Karpas-422 (cell line): ENCODE measurements at places on chromosomes 12 and 14. TPM values are rescaled to one million over a fixed set of nuclear protein-coding genes. Genes with fewer than 3 reads are reported as not detected.

GPR84 gene
- total RNA-seq = 0.29 TPM in 1 of 2 replicates, not detected in the other

DNA sequence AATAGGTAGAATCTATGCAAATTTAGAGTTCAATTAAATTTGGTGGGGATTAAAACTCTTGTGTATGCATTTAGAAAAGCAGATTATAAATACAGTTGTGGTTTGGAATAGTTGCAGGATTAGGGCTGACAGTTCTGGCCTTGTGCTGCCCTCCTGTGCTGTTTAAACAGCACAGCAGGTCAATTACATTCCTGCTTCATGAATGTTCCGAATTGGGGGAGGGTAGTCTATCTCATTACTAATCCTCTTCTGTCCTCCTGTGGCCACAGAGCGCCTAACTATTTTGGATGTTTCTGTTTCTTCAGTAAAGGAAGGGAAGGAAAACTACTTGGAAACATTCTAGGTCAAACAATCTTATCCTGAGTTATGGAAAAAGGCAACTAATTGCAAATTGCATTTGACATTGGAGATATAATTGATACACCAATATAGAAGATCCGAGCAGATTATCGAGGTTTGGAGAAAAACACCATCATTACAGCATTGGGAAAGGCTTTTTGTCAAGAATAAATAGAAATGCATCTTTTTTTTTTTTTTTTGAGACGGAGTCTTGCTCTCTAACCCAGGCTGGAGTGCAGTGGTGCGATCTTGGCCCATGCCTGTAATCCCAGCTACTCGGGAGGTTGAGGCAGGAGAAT, 8.7 kb upstream of the GPR19 start:
- no peaks in the 10 kb centered on the region for H3K27me3 ChIP-seq
- no peaks in the 10 kb centered on the region for H3K36me3 ChIP-seq
- DNase-seq = peak; percentile 80
- no peaks in the 10 kb centered on the region for H3K4me1 ChIP-seq
- H3K4me3 ChIP-seq = no peak overlapping the region
- H3K27ac ChIP-seq = no peak overlapping the region

GRCh38 chr14:101458741-101459550, 102.3 kb upstream of the DIO3 start:
- H3K4me1 ChIP-seq = no peaks in the 10 kb centered on the region
- no peaks in the 10 kb centered on the region for H3K36me3 ChIP-seq

GRCh38 chr14:55638665-55639064, 58.7 kb downstream of the KTN1 start:
- no peak overlapping the region for H3K27ac ChIP-seq
- no peaks in the 10 kb centered on the region for H3K27me3 ChIP-seq
- DNase-seq = no peak
- no peak overlapping the region for H3K4me3 ChIP-seq

DNA sequence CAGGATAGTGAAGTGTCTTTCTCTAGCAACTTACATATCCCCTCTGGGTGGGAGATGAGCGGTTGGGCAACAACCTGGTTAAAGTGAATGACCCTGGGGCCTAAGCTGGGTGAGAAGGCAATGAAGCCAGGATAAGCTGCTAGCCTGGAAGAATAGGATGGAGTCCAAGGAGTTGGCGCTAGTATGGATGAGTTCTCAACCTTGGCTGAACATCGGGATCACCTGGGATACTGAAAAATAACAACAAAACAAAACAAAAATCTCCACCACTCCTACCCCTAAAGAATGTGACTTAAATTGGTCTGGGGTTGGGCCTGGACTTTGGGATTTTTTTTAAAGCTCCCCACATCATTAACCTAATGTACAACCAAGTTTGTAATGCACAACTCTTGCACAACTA, 4.8 kb upstream of the RPS6KA5 start:
- H3K4me3 ChIP-seq = no peak overlapping the region
- H3K27me3 ChIP-seq = no peaks in the 10 kb centered on the region
- H3K27ac ChIP-seq = no peak overlapping the region
- DNase-seq = no peak

GRCh38 chr12:104701301-104701700, 244.6 kb downstream of the CHST11 start:
- no peak overlapping the region for H3K27ac ChIP-seq
- no peak overlapping the region for H3K4me3 ChIP-seq
- no peaks in the 10 kb centered on the region for H3K27me3 ChIP-seq
- DNase-seq = no peak

GLIPR1 gene
- 55.0 and 149 TPM in 2 replicates for total RNA-seq

DNA sequence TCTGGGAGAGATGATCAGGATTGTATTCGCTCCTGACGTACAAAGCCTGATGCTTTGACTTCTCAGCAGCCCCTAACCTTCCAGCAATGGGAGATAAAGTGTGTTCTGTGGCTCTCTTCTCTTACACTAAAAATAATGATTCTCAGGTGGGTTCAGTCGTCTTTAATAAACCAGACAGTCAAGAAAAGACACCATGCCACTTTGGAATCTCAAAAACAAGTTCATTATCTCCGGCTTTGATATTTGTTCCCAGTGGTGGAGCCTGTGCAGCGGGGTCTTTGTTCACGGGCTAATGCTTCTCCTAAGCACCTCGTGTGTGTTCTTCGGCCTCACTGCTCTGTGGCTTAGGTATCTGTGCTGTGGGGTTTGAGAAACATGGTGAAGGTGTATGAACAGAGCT, 1.6 kb downstream of the ACVR1B start:
- no peak overlapping the region for H3K27ac ChIP-seq
- no peak for DNase-seq

DNA sequence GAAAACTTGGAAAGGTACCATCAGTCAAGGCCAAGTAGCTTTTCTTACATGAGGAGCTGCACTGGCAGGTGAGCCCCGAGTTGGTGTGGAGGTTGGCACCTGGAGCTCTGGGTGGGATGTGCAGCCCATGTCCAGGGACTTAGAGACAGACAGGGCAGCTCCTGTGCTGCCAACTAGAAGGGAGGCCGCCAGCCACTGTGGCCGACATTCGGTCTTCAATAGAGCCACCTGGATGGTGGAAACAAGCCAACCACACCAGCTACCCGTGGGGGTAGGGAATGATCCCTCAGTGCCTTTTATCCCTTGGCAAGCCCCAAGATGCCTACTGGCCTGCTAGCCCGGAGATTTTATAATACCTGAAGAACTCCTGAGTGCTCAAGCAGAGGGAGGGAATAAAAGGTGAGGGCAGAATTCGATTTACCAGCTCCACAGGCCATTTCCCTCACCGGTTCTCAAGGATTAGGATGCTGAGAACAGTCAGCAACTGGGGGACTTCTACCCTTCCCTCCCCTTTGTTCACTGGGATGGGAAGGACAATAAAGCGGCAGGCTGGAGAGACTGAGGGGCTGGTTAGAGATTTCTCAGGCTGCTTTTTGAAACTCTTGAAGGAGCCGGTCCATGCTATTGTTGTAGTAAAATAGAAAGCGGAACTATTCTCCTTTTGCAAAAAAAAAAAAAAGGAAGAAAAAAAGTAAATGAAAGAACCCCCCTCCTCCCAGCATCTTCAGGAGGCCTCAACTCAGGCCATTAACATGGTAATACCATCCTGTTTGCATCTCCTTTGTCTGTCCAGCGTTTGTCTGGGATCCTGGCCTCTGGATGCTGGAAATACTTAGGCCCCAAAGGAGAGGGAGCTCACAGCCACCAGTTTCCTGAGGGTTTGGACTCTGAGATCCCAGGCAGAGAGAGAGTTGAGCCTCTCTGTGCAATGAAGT, 321.6 kb downstream of the ZFP36L1 start:
- no peak overlapping the region for H3K4me3 ChIP-seq
- no peak overlapping the region for H3K27ac ChIP-seq
- H3K36me3 ChIP-seq = no peaks in the 10 kb centered on the region
- no peaks in the 10 kb centered on the region for H3K27me3 ChIP-seq

DNA sequence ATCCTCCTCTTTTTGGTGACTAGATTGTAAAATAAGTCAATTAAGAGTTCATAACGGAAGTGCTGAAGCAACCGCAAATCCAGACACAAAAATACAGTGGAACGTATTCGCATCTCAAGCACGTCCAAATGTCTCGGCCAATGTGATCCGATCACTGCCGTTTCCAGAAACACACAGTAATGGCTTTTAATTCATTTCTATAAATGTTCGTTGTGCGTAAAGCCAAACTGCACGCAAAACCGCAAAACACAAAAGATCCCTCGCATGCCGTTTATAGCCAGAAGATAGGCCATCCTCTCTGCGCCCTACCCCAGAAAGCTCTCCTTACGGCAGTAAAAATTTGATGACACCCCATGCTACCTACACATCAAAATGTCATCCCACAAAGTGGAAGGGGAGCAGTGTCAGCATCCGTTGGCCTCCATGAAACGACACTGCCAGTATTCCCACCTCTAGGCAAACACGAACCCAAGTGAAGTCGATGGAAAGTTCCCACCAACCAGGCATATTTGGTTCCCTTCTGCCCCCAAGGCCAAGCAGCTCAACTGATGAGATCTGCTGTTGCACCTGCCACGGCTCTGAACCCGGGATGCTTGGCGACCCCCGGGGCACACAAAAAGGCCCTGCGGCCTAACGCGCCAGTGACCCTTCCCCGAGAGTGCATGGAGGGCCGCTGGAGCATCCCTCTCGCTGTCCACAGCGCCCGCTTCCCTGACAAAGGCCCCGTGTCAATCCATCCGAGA, 1.4 kb downstream of the HECTD4 start:
- peak overlapping the region; percentile 82 for H3K4me3 ChIP-seq
- H3K36me3 ChIP-seq = no peaks in the 10 kb centered on the region
- DNase-seq = peak; percentile 62
- no peaks in the 10 kb centered on the region for H3K27me3 ChIP-seq
- peak overlapping the region; percentile 73 for H3K27ac ChIP-seq

- H3K36me3 ChIP-seq = no peaks in the 10 kb centered on the region
- no peak for DNase-seq
- H3K4me1 ChIP-seq = no peaks in the 10 kb centered on the region
- H3K27ac ChIP-seq = no peak overlapping the region
- H3K27me3 ChIP-seq = no peaks in the 10 kb centered on the region
- H3K4me3 ChIP-seq = no peak overlapping the region
Observed at GRCh38 chr14:63563370-63564026, 20.3 kb upstream of the PPP2R5E start.

- DNase-seq = no peak
- H3K27ac ChIP-seq = peak overlapping the region; percentile 76
- no peaks in the 10 kb centered on the region for H3K27me3 ChIP-seq
- peaks cover 37% of the 10 kb centered on the region for H3K4me1 ChIP-seq
- no peak overlapping the region for H3K4me3 ChIP-seq
Observed at GRCh38 chr12:112148031-112148513, 22.7 kb downstream of the TRAFD1 start.

- DNase-seq = no peak
- H3K27me3 ChIP-seq = no peaks in the 10 kb centered on the region
- no peak overlapping the region for H3K27ac ChIP-seq
- peaks cover 65% of the 10 kb centered on the region for H3K4me1 ChIP-seq
- no peak overlapping the region for H3K4me3 ChIP-seq
- H3K36me3 ChIP-seq = no peaks in the 10 kb centered on the region
Observed at GRCh38 chr12:97559267-97559666, 96.7 kb downstream of the RMST start.

DNA sequence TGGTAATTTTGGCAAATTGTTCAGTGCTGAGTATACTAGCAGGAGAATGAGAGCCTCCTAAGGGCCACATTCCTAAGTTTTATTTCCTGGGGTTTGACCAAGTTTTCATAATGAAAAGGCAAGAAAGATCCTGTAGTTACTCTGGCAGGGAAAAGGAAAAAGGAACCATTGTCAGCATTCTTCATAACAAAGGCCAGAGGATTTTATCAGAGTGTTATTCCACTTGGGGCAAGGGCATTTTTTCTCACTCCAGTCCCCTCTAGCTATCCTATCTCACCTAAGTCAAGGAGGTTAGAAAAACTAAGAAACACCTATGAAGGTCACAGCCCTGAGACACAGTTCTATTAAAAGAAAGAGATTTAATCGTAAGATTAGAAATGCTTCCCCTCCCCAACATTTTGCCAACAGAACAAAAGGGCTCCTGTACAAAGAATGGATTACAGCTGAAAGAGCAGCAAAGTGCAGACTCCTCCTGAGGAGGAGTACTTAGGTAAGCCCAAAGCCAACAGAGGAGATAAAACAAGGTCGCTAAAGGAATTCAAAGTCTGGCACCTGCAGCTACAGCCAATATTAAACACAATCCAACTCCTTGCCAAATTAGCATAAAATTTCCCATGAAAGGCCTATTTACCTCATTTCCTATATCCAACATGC, 162.4 kb downstream of the GALC start:
- H3K4me3 ChIP-seq = no peak overlapping the region
- H3K4me1 ChIP-seq = peaks cover 9% of the 10 kb centered on the region
- no peak overlapping the region for H3K27ac ChIP-seq
- no peaks in the 10 kb centered on the region for H3K27me3 ChIP-seq
- DNase-seq = no peak

FAM222A gene
- total RNA-seq = 0.11 and 0.94 TPM in 2 replicates

GLT1D1 gene
- total RNA-seq = not detected in 2 replicates

- DNase-seq = no peak
- no peak overlapping the region for H3K27ac ChIP-seq
- no peaks in the 10 kb centered on the region for H3K4me1 ChIP-seq
- no peaks in the 10 kb centered on the region for H3K27me3 ChIP-seq
- no peaks in the 10 kb centered on the region for H3K36me3 ChIP-seq
Observed at GRCh38 chr14:52073251-52073650, 4.4 kb upstream of the NID2 start.

- H3K36me3 ChIP-seq = no peaks in the 10 kb centered on the region
- DNase-seq = peak; percentile 74
- no peaks in the 10 kb centered on the region for H3K4me1 ChIP-seq
- no peak overlapping the region for H3K27ac ChIP-seq
- no peak overlapping the region for H3K4me3 ChIP-seq
Observed at GRCh38 chr12:119036878-119037825, 55.8 kb downstream of the SRRM4 start.

DNA sequence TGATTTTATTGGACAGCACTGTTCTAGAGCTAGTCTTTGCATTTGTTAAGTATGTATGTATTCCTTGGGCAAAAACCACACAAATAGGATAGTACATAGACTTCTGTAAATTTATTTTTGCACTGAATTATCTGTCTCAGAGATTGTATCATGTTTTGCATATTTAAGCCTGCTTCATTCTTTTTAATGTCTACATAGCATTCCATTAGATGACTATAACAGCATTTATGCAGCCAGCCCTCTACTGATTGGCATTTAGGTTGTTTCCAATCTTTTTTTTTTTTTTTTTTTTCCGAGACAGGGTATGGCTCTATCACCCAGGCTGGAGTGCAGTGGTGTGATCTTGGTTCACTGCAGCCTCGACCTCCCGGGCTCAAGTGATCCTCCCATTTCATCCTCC, 34.5 kb downstream of the SYNDIG1L start:
- H3K4me1 ChIP-seq = no peaks in the 10 kb centered on the region
- H3K36me3 ChIP-seq = no peaks in the 10 kb centered on the region
- no peak overlapping the region for H3K27ac ChIP-seq

- H3K27ac ChIP-seq = no peak overlapping the region
- no peaks in the 10 kb centered on the region for H3K36me3 ChIP-seq
- H3K4me1 ChIP-seq = no peaks in the 10 kb centered on the region
- H3K4me3 ChIP-seq = no peak overlapping the region
- no peaks in the 10 kb centered on the region for H3K27me3 ChIP-seq
Observed at GRCh38 chr14:46053221-46053620, 598.4 kb downstream of the RPL10L start.

WNT5B gene
- total RNA-seq = not detected in 2 replicates
